ENCODE measurements at places on chromosomes 2 and 18.

GRCh38 chr2:10522726-10523405 is 74.7 kb upstream of the ODC1 start:
- DNase-seq, result no peak

DNA sequence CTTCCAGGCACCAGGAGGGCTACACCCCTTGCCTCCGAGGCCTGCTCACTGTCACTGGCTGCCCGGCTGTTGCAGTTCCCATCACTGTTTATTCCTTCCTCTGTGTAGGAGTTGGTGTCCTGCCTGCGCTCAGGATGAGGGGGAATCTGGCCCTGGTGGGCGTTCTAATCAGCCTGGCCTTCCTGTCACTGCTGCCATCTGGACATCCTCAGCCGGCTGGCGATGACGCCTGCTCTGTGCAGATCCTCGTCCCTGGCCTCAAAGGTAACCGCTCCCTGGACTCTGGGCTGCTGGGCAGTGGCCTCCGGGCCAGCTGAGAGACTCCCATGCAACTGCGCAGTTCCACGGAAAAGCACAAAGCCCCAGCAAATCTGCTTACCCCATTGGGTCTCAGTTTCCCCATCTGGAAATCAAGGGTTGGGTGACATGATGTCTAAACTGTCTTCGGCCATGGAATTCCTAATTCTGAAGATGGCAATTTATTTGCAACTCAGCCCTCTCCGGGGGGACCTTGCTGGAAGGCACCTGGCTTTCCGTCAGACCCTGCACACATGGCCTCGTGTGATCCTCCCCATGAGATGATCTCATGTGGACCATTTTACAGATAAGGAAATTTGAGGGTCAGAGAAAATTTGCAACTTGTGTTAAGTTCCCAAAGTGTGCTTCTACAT is 9.4 kb downstream of the COLEC11 start:
- no peak for DNase-seq

DNA sequence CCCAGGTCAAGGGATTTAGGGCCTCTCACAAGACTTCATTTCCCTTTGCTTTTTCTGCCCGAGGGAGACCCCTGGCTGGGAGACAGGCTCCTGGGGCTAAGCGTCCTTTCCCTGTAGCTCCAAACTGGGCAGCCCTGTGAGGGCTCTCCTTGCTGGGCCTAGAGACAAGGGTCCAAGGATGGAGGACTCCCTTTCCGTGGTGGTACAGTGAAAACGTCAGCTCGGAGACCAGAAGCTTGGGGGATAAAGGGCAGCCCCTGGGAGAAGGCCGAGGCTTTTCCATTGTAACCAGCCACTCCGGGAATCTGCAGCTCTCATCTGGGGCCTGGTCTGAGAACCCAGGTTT is 2.3 kb downstream of the SIX2 start:
- no peak for DNase-seq

GRCh38 chr2:189631849-189632248 is 29.4 kb upstream of the ASNSD1 start:
- no peak for DNase-seq

DNA sequence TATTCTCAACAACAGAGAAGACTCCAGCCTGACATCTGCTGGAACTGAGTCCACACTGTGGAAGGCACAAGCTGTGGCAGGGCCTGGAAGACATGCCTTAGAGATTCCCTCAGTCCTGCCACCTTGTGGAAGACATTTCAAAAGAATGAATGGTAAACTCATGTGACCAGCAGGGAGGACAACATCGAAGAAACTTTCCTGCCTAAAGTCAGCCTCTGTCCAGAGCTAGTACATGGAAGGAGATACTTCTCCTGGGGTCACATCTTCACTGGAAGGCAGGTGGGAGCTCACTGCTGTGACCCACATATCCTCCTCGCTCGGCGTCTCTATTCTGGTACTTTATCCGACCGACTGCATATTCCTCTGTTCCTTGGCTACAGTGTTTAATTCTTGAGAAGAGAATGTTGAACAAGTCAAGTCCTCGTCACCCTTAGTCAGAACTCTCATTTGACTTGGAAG is 59.5 kb downstream of the PUM2 start:
- peak; percentile 93 for DNase-seq

DNA sequence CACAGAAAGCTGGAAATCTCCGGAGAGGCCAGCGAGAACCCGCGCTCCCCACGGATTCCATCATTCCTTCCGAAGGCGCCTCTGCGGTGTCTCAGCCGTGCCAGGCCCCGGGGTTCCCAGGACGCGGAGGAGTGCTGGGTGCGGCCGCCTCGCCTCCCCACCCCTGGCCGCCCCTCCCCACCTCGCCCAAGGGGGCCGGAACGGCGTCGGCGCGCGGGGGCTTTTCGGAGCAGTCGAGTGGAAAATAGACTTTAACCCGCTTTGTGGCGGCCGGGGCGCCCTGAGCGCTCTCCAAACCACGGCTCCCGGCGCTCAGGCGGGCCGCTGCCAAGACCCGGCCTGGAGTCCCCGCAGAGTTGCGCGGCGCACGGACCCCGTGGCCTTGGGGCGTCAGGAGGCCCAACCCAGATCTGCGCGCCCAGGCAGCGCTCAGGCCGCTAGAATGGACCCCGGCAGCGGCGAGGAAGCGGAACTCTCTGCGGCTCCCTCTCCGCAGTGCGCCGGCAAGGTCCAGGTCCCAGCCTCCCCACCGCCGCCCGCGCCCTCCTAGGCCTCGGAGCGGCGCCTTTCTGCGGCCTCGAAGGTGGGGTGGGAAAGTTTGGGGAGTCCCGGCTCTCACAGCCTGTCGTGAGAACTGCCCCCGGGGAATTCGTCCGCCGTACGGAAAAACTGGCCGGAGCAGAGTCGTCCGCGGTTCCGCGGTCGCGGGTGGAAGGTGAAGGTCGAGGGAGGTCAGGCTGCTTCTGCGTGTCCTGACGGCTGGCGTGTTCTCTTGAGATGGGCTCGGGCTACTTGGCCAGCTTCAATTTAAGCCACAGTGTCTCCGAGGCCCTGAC is 1.2 kb upstream of the EMX1 start:
- peak; percentile 58 for DNase-seq

DNA sequence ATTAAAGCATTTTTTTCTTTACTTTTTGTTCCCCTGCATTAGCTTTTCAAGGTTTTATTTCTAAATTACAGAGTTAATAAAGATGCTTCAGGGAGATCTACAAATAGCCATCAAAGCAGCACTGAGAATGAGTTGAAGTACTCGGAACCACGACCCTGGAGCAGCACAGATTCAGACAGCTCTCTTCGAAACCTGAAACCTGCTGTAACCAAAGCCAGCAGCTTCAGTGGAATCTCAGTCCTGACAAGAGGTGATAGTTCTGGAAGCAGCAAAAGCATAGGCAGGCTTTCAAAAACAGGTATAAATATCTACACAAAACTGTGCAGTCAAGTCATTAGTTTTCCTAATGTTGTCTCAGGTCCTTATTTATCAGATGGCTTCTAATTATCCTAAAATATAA is 102.8 kb upstream of the UBXN4 start:
- no peak for DNase-seq

DNA sequence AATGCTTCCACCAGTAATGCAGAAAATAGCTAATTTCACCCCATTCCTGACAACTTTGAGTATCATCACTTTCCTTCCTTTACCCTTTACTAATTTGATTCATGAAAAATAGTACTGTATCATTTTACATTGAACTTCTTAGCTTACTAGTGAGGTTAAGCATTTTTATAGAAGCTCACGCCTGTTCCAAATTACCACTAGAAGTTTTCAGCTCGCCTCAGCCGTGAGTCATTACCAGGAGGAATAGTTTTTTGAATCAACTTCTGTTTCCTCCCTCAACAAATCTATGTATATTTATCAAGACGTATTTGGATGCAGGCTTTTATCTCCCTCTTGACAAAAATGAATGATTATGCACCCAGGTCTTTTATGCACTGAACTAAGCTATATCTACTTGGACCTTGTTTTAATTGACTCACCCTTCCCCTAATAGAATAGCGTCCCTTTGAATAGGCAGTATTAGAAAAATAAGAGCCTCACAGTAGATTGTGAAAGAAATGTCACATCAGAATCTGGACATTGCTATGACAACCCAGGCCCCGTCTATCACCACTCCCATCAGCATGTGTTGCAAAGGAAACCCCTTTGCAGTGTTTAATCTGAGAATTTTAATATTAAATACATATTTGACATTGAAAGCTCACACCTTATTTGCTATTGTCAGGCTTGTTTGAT is 207.4 kb upstream of the NRP2 start:
- peak; percentile 30 for DNase-seq

GRCh38 chr2:70827388-70827787 is 7.0 kb upstream of the CLEC4F start:
- DNase-seq, result no peak

DNA sequence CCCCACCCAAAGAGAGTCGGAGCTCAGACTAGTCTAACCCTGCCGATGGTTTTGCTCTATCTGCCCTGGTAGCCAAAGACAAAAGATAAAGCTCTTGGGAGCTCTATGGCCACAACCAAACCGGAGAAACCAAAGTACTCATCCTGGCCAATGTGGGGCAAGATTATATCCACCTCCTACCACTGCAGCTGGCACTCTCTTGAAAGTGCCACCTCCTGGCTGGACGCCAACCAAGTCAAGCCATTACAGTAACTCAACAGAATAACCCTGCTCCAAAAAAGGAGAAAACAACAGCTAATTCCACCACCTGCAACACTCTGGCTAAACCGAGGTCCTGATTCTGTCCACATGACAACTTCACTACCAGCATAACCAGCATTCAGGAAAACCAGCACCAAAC is 57.6 kb downstream of the SESTD1 start:
- no peak for DNase-seq

Data from PC-3 (cell line).